ENCODE measurements at places on chromosomes 7 and 10.
A peak's percentile ranks its signal among the peaks of the same experiment; 100 is the strongest.

DNA sequence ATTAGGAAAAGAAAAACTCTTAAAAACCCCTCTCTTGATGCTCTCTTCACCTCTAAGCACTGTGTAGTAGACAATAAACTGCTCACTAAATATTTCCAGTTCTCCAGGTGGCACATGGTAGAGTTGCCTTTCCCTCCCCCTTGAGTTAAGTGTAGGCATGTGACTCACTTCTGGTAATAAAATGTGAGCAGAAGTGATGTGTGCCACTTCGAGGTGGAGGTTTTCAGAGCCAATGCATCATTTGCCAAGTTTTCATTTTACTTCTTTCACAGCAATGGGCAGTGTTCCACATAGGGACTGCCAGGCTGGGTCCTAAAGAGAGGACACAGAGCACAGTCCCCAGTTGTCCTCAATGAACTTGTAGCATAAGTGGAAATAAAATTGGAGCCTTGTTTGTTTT is 131.6 kb upstream of the NPY start:
- DNase-seq = no peak

- peak; percentile 12 for DNase-seq
These were observed 544 bp downstream of the GPRIN2 start for GRCh38 chr10:46555713-46556514.

- no peak for DNase-seq
These were observed 947.5 kb downstream of the ANKRD7 start for GRCh38 chr7:119172043-119172442.

GRCh38 chr7:132527467-132528410 is 48.5 kb downstream of the PLXNA4 start:
- no peak for DNase-seq

DNA sequence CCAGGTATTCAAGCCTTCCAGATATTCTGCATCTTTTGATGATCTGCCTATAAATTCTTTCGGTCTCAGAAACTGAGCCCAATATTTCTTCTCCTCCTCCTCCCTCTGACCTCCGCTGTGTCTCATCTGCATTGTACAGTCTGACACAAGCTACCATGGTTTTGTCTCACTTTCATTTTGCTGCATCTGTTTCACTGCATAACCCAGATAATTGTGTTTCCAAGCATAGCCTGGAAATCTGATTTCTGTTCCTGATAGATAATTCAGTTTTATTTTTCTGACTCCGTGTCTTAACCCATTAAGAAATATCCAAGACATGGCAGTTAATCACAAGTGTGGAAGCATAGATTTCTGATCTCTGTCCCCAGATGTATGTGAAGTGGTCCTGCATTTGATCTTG is 374.2 kb upstream of the SEMA3A start:
- no peak for DNase-seq

DNA sequence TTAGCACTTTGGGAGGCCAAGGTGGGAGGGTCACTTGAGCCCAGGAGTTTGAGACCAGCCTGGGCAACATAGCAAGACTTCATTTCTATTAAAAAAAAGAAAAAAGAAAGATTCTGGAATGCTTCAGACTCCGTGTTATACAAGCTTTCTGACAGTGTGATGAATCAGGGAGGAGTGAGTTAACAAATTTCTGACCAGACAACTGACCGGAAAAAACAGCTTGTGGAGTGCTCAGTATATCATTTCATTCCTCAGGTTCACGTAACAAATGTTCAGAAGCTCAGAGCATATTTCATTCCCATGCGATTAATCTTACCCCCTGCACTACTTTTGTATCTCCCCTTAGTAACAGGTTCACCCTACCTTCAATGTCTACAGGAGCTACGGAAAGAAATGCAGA is 28.6 kb upstream of the TNPO3 start:
- DNase-seq = no peak

- no peak for DNase-seq
These were observed 6.1 kb downstream of the ENTPD1 start for GRCh38 chr10:95761939-95762492.

DNA sequence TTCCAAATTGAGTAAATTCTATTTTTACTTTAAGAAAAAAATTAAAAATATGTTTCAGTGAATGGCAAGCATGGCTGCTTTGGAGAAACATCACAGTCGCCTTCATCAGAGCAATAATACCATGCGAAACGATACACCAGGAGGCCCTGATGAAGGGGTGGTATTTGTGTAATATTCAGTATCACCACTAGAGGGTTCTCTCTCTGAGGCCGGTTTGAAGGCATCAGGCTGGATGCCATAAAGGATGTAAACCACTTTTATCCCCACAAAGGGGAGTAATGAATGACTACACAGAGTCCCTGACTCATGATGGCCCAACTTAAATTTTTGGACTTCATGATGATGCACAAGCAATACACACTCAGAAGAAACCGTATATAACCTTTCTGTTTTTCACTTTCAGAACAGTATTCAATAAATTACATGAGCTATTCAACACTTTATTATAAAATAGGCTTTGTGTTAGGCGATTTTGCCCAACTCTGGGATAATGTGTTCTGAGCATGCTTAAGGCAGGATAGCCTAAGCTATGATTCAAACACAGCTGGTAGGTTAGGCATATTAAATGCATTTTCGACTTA is 95.5 kb downstream of the PPP1R17 start:
- peak; percentile 27 for DNase-seq

GRCh38 chr10:7657552-7657951 is 9.2 kb downstream of the ITIH5 start:
- DNase-seq = no peak

DNA sequence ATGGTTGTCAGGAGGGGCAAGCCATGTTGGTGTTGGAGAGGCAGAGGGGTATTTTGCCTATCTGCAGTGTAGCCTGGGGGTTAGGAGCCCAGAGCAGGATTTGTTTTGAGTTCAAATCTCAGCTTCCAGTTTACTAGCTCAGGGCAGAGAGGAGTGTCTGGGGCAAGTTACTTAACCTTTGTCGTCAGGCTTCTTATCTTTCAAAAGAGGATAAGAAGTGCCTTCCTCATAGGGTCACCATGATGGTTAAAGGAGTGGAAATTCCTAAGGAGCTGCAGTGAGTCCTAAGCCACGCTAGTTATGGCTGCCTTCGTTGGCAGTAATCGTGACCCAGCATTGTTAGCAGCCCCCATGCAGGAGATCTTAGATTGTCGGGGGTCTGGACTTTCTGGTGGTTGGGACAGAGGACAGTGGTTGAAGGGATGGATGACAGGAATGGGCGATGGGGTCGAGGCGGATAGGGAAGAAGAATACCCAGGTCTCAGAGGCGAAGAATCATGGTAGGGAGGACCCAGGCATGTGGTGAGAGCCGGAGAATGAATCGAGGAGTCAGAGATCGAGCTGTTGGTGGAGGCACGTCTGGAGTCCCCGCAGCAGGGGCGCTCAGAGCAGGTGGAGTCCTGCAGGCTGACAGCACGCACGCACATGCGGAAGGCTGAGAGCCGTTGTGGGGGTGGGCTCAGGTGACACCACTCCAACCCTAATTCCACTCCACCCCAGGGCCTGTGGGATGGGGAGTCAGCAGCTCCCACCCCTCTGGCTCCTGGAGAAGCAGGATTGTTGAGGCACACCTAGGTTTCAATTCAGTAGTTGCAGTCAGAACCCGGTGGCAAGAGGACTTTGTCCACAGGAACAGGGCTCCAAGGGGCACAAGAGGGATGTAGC is 11.6 kb downstream of the ADCK2 start:
- no peak for DNase-seq

GRCh38 chr7:39536951-39537350 is 29.3 kb upstream of the YAE1 start:
- no peak for DNase-seq

DNA sequence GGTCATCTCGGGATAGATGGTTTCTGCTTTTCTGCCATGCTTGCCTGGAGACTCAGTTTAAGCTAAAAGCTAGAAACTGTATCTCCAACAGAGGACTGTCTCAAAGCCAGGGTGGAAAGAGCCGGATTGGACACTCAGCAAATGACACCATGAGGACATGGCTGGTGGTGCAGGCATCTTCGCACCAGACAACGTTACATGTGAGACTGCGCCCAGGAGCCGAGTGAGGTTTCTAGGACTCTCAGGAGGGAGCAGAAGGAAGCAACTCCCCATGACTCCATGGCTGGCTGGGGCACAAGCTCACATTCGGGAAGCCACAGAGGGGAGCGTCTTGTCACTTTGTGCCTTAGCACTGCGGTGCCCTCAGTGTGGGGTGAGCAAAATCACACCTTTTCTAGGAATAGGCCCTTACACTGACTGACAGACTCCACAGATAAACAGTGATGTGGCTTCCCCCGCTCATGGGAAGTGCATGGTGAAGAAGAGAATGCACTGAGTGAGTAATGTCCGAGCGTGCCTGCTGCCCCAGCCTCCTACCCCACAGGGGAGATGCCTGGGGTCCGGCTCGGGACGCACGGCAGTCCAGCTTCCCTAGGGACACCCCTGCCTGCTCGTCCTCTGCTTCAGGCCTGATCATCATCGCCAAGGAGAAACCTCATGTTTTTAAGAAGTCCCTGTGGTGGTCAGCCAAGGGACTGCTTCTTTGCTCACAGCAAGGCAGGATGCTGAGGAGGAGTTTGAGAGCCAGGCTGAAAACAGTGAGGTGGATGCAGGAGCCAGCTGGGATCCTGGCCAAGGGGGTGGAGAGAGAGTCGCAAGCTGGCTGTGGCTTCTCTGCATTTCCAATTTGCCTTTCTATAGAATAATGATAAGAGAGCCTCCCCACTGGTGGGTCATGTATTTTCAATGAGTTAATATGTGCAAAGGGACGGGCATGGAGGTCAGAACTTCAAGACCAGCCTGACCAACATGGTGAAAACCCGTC is 52.2 kb upstream of the FXYD4 start:
- no peak for DNase-seq

GRCh38 chr7:128687131-128687530 is 15.0 kb downstream of the GARIN1A start:
- DNase-seq = no peak

DNA sequence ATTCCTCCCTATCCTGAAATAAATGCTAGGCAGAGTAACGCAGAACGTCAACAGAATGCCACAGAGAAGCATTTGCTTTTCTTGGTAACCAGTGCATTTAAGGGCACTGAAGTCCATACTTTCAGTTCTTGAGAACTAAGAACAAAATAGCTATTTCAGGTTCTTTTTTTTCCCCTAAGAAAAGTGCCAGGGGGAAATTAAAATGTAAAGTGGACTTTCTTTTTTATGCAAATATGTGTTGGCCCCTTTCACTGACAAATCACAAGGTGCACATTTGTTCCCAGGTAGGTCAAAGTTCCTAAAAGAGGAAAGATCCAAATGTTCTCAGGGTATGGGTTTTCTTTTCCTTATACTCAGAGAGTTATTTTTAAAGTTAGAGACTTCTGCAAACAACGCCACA is 151.5 kb downstream of the HPSE2 start:
- DNase-seq = no peak

DNA sequence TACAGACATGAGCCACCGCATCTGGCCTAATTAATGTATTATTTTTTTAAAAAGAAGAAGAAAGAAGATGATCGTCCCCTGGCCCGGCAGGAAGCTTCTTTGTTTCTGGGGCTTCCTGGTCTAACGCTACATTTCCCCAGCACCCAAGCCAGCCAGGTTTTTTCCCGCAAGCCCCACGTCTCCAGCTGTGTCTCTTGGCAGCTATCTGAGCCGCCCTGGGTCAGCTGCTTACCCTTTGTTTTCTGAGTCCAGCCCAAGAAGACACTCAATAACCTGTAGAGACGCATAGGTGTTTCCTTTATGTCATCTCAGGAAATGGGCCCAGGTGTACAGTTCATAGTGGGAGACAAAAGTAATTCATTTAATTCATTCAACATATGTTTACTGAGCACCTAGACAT is 110.2 kb downstream of the MTPAP start:
- no peak for DNase-seq

GRCh38 chr7:78115876-78116275 is 317.3 kb downstream of the PHTF2 start:
- DNase-seq = no peak

- no peak for DNase-seq
These were observed 23.3 kb downstream of the CALML3 start for GRCh38 chr10:5547931-5548660.

GRCh38 chr10:96072674-96073073 is 29.3 kb downstream of the CCNJ start:
- DNase-seq = no peak

DNA sequence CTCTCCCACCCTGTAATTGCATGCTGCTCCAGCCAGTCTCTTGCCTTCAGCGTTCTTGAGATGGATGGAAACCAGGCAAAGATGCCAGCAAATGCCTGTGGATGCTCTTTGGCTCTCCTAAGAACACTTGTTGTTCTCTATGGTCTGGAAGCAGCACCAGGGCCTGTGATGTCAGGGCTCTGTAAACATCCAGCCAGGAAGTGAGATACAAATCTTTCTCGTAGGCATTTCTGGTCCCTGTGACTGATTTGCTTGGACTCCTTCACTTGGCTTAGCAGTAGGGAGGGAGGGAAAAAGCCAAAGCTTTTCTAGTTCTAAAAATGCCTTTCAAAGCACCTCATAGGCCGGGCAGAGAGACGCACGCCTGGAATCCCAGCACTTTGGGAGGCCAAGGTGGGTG is 201.3 kb downstream of the REEP3 start:
- no peak for DNase-seq

GRCh38 chr10:1745780-1746456 is 8.6 kb upstream of the ADARB2 start:
- no peak for DNase-seq

GRCh38 chr7:140085447-140085846 is 22.7 kb upstream of the PARP12 start:
- no peak for DNase-seq

- no peak for DNase-seq
These were observed 78.0 kb upstream of the ANKRD1 start for GRCh38 chr10:90998733-90999511.

DNA sequence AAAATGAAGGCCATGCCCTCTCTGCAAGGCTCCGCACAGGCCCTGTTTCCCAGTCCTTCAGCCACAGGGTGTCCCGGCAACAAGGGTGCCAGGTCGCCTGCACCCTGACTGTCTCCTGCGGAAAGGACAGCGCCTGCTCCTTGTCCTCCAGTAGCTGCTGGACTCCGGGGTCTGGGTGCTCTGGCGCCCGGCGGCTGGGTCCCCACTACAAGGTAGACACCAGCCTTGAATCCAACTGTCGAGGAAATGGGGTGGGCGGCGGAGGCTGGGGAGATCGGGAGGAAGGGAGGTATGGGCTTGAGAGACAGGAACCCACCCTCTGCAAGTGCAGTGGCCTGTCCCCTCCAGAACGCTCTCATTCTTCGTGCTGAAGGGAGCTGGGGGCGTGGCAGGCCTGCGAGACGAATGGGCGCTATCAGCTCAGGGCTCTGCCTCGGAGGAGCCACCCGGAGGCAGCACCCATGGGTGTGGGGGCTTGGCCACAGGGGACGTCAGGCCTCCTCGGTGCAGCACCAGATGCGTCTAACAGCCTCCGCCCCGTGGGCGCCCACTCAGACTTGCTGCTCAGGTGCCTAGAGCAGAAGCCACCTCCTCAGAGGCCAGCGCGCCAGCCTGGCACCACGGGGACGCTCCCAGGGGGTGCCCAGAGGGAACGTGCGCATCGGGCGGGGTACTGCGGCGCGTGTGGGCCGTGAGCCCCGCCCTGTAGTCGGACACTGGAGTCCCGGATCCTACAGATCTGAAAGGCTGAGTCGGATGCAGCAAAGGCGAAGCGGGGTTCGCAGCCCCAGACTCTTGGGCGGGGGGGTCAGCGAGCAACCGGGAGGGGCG is 15.6 kb downstream of the ADAM8 start:
- DNase-seq = peak; percentile 57

GRCh38 chr7:79304711-79305110 is 148.8 kb downstream of the MAGI2 start:
- no peak for DNase-seq

- DNase-seq = no peak
These were observed 10.6 kb upstream of the LIPM start for GRCh38 chr10:88791924-88792323.

GRCh38 chr7:158856883-158857668 is 718 bp downstream of the DYNC2I1 start:
- no peak for DNase-seq

All from head of caudate nucleus (tissue), 42 donors.